SJSA1 (cell line): ENCODE measurements at places on chromosomes 5 and 9.

DNA sequence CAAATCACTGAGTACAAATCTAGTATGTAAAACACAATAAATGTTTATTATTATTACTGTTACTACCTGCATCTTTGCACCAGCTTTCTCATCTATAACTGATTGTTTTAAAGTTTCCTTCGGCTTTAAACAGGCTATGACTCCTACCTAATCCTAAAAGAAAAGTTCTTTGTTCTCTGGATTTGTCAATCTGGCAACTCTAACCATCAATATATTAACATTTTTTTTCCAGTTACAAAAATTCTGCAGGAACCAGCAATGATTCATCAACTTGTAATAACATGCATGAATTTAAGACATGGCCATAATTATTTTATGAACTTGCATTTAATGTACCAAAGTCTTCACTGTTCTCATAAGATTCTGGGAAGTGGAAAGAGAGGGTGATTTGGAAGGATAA is 228.5 kb downstream of the PIK3R1 start:
- DNase-seq: no peak

- DNase-seq: no peak
These were observed 388.7 kb downstream of the EFNA5 start for GRCh38 chr5:107282061-107282460.

DNA sequence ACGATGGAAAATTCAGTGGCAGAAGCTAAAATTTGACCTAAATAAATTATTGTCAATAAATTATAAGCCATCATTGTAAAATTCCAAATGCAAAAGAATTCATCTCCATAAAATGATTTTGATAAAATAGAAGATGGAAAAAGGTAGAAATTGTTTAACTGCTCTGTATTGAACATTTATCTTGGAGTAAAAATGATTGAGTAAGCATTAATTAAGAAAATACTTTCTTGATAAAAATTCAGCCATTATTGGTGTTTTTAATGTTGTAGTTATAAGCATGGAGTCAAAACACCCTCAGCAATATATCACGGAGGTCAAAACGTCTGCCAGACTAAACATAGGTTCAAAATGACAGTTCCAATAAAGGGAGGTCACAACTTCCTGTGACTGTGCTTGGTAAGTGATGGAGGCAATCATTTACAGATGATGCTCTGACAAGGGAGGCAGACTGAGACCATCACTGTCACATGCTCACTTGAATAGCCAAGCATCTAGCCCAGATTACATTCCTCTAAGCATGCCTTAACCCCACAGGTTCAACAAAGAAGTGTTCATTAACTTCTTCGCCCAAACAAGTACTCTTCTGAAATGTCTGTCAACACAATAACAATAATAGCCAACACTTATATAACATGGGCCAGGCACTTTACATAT is 69.5 kb downstream of the SH3TC2 start:
- DNase-seq: no peak

- DNase-seq: no peak
These were observed 4.8 kb upstream of the CHSY3 start for GRCh38 chr5:129899454-129899853.

DNA sequence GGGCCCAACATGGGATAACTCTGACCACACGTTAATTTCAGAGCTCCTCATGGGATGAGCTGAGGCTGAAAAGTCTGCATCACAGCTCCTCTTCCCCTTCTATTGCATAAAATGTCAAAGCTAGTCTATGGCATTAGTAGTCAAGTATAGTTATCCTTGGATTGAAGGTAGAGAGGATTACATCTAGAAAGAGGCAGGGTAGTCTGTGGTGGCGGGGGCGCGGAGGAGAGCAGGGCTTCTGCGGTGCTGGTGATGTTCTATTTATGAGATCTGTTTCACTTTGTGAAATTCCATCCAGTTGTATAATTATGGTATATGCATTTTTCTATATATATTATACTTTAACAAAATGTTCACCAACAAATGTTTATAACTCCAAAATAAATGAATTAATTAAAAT is 329.5 kb upstream of the GRAMD2B start:
- DNase-seq: no peak

GRCh38 chr5:40832345-40832744 is 2.7 kb downstream of the RPL37 start:
- DNase-seq: no peak

DNA sequence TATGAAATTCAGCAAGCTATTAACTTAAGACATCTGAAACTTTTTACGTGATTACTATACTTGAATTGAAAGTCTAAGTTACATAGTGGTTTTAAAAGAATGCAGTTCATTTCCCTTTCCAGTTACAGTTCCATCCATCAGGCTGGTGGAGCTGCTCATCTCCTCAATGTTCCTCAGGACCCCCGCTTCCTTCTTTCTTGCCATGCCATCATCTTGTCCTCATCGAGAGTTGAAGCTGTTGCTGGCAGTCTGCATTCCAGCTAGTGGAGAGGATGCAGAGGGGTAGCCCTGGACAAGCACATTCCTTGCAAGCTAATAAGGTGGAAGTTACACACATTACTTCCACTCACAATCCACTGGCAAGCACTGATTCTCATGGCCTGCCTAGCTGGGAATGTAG is 8.8 kb upstream of the RNF183 start:
- no peak for DNase-seq

GRCh38 chr9:27715651-27716050 is 142.4 kb upstream of the C9orf72 start:
- DNase-seq: no peak

GRCh38 chr5:112630246-112631009 is 107.3 kb upstream of the APC start:
- no peak for DNase-seq

GRCh38 chr5:65926893-65927292 is 518 bp downstream of the ERBIN start:
- DNase-seq: no peak
